ENCODE measurements at places on chromosomes 6 and 20. TPM values are rescaled to one million over a fixed set of nuclear protein-coding genes. Genes with fewer than 3 reads are reported as not detected.

SYNDIG1 gene
- total RNA-seq = 1.2 TPM

FOXF2 gene
- total RNA-seq = 5.7 TPM

ANKEF1 gene
- 1.9 TPM for total RNA-seq

OR2H1 gene
- not detected for total RNA-seq

BTNL2 gene
- not detected for total RNA-seq

CD24 gene
- 4.2 TPM for total RNA-seq

ZMYND8 gene
- 23.6 TPM for total RNA-seq

MOG gene
- not detected for total RNA-seq

DCDC2 gene
- total RNA-seq = not detected

CST7 gene
- total RNA-seq = not detected

HLA-DPA1 gene
- 7.6 TPM for total RNA-seq

LY6G6D gene
- not detected for total RNA-seq

TSBP1 gene
- total RNA-seq = not detected

FAM217A gene
- total RNA-seq = not detected

ENPP3 gene
- 0.13 TPM for total RNA-seq

C6orf58 gene
- total RNA-seq = not detected

FOXS1 gene
- not detected for total RNA-seq

STX11 gene
- 0.91 TPM for total RNA-seq

PTCRA gene
- total RNA-seq = not detected

B3GALT4 gene
- total RNA-seq = 7.6 TPM

CPNE5 gene
- total RNA-seq = 0.76 TPM

ADGRF4 gene
- not detected for total RNA-seq

SPAG4 gene
- total RNA-seq = 7.3 TPM

SLC26A8 gene
- total RNA-seq = not detected

DDR1 gene
- 22.2 TPM for total RNA-seq

TOX2 gene
- total RNA-seq = not detected

SLC22A16 gene
- total RNA-seq = not detected

MCHR2 gene
- not detected for total RNA-seq

CALHM6 gene
- total RNA-seq = 1.4 TPM

CD109 gene
- total RNA-seq = 176 TPM

ZNF133 gene
- 20.5 TPM for total RNA-seq

COL11A2 gene
- total RNA-seq = 0.65 TPM

SLC17A1 gene
- not detected for total RNA-seq

WFDC5 gene
- not detected for total RNA-seq

HMGCLL1 gene
- total RNA-seq = not detected
